ENCODE measurements at places on chromosomes 1 and 21. TPM values are rescaled to one million over a fixed set of nuclear protein-coding genes. Genes with fewer than 3 reads are reported as not detected.

SLC5A9 gene
- not detected for total RNA-seq

HCRTR1 gene
- 1.6 TPM for total RNA-seq

LMX1A gene
- total RNA-seq, result not detected

TMEM125 gene
- total RNA-seq, result 0.82 TPM

LRRN2 gene
- 7.7 TPM for total RNA-seq

TMEM61 gene
- not detected for total RNA-seq

OR2L13 gene
- 1.6 TPM for total RNA-seq

All from frontal cortex (tissue), 4 donors.